Stimulated activated CD8-positive, alpha-beta memory T cell treated with anti-CD3 and anti-CD28 coated beads, Interleukin-12 subunit alpha, Interleukin-12 subunit beta, amount 100 ng/mL, for 4 hours (primary cell): ENCODE measurements at places on chromosomes 3 and 15.

DNA sequence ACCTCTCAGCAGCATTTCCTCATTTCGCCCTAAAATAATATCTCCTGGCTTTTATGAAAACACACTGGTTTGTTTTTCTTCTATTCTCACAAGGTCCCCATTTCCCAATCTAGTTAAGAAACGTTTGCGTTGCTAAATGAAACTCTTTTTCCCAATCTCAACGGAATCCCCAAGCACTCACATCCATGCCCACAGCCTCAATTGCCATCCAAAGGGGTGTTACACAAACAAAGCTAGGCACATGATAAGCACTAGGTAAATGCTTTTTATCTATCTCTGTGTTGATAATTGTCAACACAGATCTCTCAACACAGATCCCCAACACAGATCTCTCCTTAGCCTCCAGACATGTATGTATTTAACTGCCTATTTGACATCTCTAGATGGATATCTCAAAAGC lies 35.2 kb upstream of the TF start:
- no peak for DNase-seq

- no peak for DNase-seq
Observed at GRCh38 chr3:17770682-17771081, 28.3 kb upstream of the TBC1D5 start.

GRCh38 chr15:51842852-51843737 lies 13.6 kb downstream of the TMOD3 start:
- DNase-seq: no peak

DNA sequence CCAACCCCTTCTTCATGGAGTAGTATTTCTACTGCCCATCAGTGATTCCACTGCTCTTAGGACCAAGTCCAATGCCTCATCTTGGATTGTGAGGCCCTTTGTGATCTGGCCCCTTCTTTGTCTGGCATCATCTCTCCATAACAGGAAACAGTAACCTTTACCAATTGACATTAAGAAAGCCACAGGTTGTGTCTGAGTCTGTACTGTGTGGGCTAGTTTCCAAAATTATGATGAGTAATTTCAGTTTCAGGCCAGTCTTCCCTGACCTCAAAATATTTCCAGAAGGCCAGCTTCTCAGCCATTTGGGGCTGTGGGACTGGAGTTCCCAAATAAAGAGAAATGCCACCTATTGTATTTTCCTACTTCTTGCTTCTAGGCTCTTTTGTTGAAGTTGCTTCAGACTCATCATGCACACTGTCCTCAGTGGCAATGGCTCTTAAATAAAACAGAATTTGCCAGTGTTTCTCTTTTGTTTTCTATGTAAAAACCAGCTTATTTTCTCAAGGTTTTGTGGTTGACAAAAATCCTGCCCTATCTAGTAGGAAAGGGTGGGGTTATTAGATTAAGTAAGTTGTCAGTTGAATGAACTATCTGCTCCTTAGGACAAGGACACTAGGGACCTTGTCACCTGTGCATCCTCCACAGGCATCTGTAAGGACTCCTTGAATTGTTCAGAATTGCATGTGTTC lies 47.0 kb upstream of the ACKR4 start:
- no peak for DNase-seq

GRCh38 chr3:69370156-69370883 lies 15.6 kb downstream of the FRMD4B start:
- DNase-seq: peak; percentile 9

DNA sequence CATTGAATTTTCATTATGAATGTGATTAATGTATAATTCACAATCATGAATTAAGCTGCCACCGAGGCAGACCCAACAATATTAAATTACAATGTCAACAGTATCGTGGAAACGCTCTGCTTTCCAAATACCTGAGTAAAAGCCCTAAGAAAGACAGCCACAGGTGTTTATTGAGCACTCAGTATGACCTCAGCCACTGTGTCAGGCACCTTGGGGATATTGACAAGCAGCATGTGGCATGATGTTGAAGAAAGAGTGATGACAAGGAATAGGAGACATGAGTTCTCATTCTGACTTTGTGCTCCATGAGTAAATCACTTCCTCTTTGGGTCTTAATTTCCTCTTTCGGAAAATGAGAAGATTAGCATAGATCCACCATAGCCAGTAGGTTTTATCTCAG lies 12.8 kb downstream of the C2CD4A start:
- no peak for DNase-seq

- DNase-seq: no peak
Observed at GRCh38 chr3:56052188-56052587, 416.1 kb downstream of the ERC2 start.

DNA sequence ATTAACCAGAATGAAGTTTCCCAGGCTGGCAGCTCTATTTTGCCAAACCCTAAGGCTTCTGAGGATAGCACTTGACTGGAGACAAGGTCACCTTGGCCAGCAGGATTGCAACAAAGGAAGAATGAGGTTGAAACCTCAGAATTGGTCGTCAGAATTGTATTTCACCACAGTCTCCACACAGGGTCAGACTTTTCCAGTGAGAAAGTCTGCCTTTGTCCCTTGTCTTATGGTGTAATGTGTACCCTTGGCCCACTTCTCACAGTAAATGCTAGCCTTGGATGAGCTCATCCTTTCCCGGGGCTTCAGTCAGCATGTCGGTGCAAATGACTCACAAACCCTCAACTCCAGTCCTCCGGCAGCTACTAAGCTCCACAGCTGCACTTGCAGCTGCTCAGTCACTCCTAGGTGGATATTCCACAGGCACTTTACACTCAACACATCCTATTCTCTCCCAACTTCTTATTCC lies 19.7 kb downstream of the SSR3 start:
- DNase-seq: no peak

DNA sequence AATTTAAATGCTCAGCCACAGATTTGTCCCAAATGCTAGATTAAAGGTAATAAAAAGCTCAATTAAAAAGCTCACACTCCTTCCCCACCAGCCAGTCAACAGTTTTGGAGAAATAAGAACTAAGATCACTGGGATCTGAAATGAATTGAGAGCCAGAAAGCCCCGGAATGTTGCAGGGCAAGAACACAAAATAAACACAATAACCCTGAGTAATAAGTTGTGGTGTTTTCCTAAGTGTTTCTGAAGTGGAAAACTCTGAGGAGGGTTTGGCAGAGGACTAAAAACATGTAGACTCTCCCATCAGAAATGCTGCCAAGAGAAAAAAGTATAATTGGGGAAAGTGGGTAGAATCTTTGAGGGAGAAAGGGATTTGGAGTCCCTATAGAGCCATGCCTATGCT lies 127.8 kb downstream of the ABI3BP start:
- DNase-seq: no peak

DNA sequence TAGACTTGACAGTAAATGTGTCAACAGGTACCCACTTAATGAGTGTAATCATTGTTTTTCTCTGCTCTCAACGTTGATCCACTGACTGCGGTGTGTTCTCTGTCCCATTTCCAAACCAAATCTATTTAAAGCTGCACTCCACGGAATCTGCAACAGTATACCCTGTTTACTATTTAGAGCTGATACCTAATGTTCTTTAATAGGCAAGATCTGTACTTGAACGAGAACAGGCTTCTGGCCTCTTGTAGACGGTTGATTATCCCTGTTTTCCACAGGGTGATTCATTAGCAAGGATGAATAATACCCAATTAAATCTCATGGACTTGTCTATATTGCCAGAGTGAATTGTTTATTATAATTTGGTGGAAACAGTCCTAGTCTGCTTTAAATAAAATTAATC lies 189.9 kb downstream of the LPP start:
- DNase-seq: no peak

DNA sequence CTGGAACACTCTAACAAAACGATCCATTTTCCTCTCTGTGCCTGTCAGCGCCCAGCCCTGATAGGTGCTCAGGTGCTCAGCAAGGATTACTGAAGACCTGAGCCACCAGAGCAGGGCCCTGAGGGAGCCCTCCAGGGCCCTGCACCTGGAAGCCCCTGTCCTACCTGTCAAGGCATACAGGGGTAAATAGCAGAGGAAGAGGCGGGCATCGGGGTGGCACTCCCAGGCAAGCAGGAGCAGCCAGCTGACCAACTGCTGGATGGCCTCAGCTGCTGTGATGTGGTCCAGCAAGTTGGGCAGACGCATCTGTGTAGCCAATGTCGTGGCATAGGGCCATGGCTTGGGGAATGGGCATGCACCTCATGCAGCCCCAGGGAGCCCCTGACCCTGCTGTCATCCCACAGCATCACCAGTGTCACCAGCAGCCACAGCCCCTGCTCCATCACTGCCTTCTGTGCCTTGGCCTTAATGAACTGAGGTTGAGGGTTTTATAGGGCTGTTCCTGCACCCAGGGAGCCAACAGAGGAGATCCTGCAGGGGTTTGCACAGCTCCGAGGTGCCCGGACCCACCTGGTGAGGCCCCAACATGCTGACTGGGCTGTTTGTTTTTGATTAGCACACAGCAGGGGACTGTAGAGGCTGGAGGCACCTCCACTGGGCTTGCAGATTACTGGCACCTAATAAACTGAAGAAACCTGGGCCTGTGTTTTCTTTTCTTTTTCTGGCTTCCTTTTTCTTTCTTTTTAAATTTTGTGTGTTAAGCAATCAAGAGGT lies 7.9 kb upstream of the WDR6 start:
- no peak for DNase-seq

DNA sequence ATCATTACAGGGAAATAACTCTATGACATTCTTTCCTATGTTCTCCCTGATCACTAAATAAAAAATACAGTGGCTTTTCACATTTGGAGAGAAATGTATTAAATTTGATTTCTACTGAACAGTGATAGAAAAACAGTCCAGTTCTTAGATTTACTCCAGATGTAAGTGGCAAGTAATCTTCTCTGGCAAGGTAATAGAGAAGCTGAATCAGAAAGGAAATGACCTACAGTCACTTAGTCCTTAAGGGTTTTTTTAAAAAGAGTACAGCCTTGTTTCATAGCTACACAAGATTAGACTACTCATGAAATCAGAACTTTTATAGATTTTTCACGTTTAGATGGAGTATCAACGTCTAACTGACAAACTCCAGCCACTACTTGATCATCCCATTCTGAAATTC lies 236.9 kb downstream of the CADPS start:
- DNase-seq: no peak

GRCh38 chr15:63362885-63363284 lies 18.8 kb downstream of the CA12 start:
- no peak for DNase-seq

DNA sequence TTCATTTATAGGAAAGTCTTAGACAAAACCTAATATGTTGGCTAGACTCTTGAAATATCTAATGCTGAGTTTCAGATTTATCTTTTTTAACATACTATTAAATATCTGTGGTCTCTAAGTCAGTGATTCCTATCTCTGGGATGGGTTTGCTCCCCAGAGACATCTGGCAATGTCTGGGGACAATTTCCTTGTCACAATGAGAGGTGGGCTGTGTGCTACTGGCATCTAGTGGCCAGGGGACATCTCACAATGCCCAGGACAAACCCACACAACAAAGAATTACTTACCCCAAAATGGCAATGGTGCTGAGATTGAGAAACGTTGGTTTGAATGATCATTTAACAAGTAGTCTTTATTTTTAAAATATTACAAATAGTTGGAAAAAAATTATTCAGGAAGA lies 602.1 kb downstream of the MAGI1 start:
- no peak for DNase-seq

- DNase-seq: no peak
Observed at GRCh38 chr15:45399381-45400212, 21.3 kb upstream of the GATM start.

DNA sequence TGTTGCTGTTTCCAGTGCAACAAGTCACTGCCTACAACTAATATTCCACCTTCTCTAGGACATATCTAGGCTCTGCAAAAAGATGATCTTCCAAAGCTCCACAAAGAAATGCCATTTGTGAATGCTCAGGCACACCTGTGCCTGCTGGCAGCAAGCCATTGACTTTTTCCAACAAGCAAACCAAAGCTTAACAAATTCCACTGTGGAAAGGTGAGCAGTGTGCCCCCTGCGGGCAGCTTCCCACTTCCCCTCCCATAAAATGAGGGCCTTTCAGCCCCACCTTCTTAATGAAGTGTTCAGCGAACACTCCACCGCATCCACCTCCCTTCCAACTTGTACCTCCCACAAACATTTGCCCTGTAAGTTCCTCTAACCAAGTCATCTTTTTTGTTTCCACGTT lies 157.5 kb upstream of the SLC24A5 start:
- DNase-seq: no peak

- no peak for DNase-seq
Observed at GRCh38 chr3:142962520-142963233, 797 bp downstream of the PAQR9 start.
